Skeletal muscle tissue (tissue), 5 donors: ENCODE measurements at places on chromosomes 4 and X. TPM values are rescaled to one million over a fixed set of nuclear protein-coding genes. Genes with fewer than 3 reads are reported as not detected.

The IL3RA gene
- total RNA-seq: 6.3 TPM

The GPRIN3 gene
- total RNA-seq: 3.7 TPM

The KDR gene
- 49.1 TPM for total RNA-seq

The TEX13D gene
- total RNA-seq: not detected

The PDGFC gene
- total RNA-seq: 35.0 TPM

The SLITRK2 gene
- 0.52 TPM for total RNA-seq

The RTL5 gene
- total RNA-seq: 3.1 TPM

The TMPRSS11A gene
- total RNA-seq: not detected

The GLOD5 gene
- total RNA-seq: not detected

The CT45A10 gene
- total RNA-seq: not detected

The XPNPEP2 gene
- 3.7 TPM for total RNA-seq

The PRICKLE3 gene
- total RNA-seq: 2.6 TPM

The TAPT1 gene
- 31.8 TPM for total RNA-seq

The PFKFB1 gene
- total RNA-seq: not detected

The ZCCHC13 gene
- total RNA-seq: not detected

The MGAT4D gene
- total RNA-seq: not detected

The CFI gene
- total RNA-seq: 5.7 TPM

The PRDX4 gene
- 146 TPM for total RNA-seq
